Mesothelial cell of epicardium (in vitro differentiated cells): ENCODE measurements at places on chromosomes 6 and 20. TPM values are rescaled to one million over a fixed set of nuclear protein-coding genes. Genes with fewer than 3 reads are reported as not detected.

DNA sequence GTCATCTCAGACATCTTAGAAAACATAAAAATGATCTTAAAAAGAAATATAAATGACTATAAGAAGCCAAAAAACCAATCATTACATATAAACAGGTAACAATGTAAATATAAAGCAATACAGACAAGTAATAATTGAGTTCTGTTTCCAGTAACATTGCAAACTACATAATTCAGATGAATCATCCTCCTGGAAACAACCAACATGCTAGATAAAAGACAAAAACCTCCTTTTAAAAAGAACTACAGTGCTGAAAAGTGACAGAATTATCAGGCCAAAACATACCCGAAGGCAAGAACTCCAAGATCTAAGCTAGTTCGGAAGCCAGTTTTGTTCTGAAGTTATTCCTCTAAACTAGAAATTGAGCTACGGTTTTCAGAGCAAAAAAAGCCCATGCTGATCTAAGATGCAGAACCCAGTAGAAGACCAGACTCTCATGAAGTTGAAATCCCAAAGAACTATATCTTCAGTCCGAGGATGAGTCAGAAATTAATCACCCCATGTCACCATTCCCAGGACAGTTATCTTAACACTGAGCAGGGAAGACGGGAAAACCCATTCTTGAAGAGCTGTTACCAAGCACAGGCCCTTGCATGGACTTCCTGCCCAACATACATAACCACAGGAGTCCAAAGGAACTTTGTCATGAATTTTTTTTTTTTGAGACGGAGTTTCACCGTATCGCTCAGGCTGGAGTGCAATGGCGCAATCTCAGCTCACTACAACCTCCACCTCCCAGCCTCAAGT is 9.8 kb downstream of the PGM3 start:
- H3K4me3 ChIP-seq, result no peak overlapping the region
- DNase-seq, result no peak
- H3K27me3 ChIP-seq, result no peaks in the 10 kb centered on the region

LY6G6C gene
- total RNA-seq, result 0.89 to 1.4 TPM (median 1.3 TPM) in 3 replicates

GRCh38 chr6:122717350-122717749 is 62.2 kb upstream of the FABP7 start:
- H3K36me3 ChIP-seq, result peaks cover 11% of the 10 kb centered on the region
- H3K27me3 ChIP-seq, result no peaks in the 10 kb centered on the region
- H3K4me3 ChIP-seq, result no peak overlapping the region
- H3K4me1 ChIP-seq, result peaks cover 21% of the 10 kb centered on the region

GRCh38 chr6:92023410-92023966 is 1395.9 kb downstream of the EPHA7 start:
- H3K4me3 ChIP-seq, result no peak overlapping the region
- no peak for DNase-seq
- H3K4me1 ChIP-seq, result peaks cover 5% of the 10 kb centered on the region
- H3K27ac ChIP-seq, result no peak overlapping the region

TSBP1 gene
- not detected in 3 replicates for total RNA-seq

GRCh38 chr6:147653631-147654030 is 145.1 kb downstream of the SAMD5 start:
- no peak for DNase-seq
- H3K27ac ChIP-seq, result no peak overlapping the region
- peaks cover 11% of the 10 kb centered on the region for H3K4me1 ChIP-seq
- no peaks in the 10 kb centered on the region for H3K36me3 ChIP-seq
- no peak overlapping the region for H3K4me3 ChIP-seq
- H3K27me3 ChIP-seq, result peaks cover 4% of the 10 kb centered on the region

DNA sequence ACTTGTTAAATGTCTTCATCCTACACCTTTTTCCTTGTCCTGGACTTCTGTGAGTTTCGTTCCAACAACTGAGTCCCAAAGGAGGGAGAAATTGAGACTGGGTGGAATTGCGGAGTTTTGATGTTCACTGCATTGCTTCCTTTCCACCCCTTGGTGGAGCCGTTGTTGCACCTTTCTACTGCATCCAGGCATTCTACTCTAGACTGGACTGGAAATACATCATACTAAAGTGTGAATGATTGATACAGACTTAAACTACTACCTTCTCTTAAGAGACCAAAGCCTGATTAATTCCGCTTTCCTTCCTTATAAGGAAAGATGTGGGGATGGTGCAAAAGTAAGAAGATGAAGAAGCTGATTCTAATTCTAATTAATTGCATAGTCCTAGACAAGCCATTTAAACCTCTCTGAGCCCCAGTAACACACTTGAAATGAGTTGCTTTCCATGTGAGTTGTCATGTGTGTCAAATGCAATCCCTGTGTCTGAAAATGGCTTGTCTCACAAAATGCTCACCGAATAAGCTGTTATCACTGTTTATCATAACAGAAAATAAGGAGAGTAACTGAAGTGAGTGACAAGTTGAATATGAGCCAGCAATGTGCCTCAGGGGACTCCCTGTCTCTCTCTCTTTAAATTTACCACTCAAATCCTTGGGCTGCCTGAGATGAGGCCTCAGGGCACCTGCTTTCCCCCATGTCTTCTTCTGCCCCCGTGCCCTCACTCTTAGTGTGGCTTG is 338.3 kb upstream of the CHD6 start:
- H3K4me3 ChIP-seq, result no peak overlapping the region
- H3K27ac ChIP-seq, result no peak overlapping the region
- no peaks in the 10 kb centered on the region for H3K36me3 ChIP-seq
- DNase-seq, result no peak
- H3K4me1 ChIP-seq, result peaks cover 2% of the 10 kb centered on the region

SCUBE3 gene
- 51.9 to 54.8 TPM (median 53.2 TPM) in 3 replicates for total RNA-seq

- H3K4me3 ChIP-seq, result no peak overlapping the region
- H3K4me1 ChIP-seq, result peaks cover 17% of the 10 kb centered on the region
- no peaks in the 10 kb centered on the region for H3K27me3 ChIP-seq
- no peaks in the 10 kb centered on the region for H3K36me3 ChIP-seq
- DNase-seq, result no peak
- peak overlapping the region; percentile 71 for H3K27ac ChIP-seq
Observed at GRCh38 chr6:11434565-11435326, 102.8 kb upstream of the TMEM170B start.

- H3K36me3 ChIP-seq, result no peaks in the 10 kb centered on the region
- H3K4me1 ChIP-seq, result no peaks in the 10 kb centered on the region
Observed at GRCh38 chr6:18577491-18577890, 190.3 kb downstream of the RNF144B start.

DNA sequence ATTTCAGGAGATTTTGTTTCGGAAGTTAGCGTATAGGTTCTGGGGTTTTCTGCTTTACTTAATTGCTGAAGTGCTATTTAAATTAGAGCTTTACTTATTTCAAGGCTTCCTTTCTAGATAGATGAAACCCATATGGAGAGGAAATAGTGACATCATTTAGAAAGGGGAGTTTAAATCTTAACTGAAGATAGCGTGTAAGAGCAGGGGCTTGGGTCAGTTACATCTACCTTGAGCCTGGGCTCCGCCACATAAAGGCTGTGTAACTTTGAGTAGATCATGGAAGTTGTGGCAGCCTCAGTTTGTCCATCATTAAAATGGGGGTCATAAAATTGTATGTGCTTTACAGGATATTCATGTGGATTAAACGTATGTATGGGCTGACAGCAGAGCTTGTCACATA is 4.7 kb downstream of the CDS2 start:
- no peaks in the 10 kb centered on the region for H3K27me3 ChIP-seq
- peaks cover 26% of the 10 kb centered on the region for H3K4me1 ChIP-seq
- no peak for DNase-seq
- H3K4me3 ChIP-seq, result no peak overlapping the region
- no peaks in the 10 kb centered on the region for H3K36me3 ChIP-seq
- peak overlapping the region; percentile 53 for H3K27ac ChIP-seq

DNA sequence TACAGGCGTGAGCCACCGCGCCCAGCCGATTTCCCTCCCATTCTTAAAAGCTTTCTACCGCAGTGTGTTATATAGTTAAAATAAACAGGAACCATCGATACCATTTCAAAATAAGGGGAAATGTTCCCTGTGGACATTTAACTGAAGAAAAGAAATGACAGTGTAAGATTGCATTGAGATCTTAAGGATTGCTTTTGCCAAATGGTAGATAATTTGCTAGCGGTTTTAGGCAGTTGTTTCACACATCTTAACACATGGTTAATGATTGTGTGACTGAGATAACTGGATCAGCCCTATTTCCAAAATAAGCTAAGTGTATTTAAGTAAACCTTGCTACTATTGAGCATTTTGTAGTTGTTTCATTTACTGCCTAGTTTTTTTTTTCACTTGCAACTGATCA is 15.6 kb downstream of the STX16 start:
- H3K36me3 ChIP-seq, result peaks cover 21% of the 10 kb centered on the region
- no peak for DNase-seq
- H3K4me1 ChIP-seq, result peaks cover 2% of the 10 kb centered on the region

SLC22A3 gene
- 1.2 to 1.3 TPM (median 1.2 TPM) in 3 replicates for total RNA-seq

DNA sequence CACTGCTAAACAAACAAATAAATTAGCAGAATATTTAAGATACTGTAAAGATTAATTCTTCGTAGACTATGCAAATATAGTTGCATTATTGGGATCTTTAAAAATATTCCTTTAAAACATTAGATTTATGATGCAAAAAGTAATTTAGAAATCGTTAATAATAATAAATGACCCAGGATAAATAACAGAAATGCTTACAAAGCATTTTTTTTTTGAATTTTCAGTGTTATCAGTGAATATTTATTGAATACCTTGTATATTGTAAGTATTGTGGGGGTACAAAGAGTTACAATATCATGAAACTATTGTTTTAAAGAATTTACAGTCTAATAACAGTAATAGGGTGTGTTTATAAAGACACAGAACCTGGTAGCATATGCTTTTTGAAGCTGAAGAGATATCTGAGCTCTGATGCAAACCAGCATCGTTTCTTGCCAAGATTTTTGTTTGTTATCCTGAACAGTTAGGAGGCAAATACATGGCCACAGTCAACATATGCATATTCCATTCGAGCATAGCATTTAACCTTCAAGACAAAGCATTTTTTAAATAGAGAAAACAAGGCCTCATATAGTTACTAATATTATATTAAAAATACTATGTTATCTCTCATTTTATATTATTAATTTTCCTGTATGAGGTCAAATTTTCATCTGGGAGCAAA is 487.2 kb downstream of the PHF3 start:
- no peak overlapping the region for H3K4me3 ChIP-seq
- no peak for DNase-seq
- H3K36me3 ChIP-seq, result no peaks in the 10 kb centered on the region
- no peaks in the 10 kb centered on the region for H3K27me3 ChIP-seq
- H3K4me1 ChIP-seq, result peaks cover 22% of the 10 kb centered on the region
- peak overlapping the region; percentile 36 for H3K27ac ChIP-seq

RAET1L gene
- total RNA-seq, result not detected in 3 replicates

DNA sequence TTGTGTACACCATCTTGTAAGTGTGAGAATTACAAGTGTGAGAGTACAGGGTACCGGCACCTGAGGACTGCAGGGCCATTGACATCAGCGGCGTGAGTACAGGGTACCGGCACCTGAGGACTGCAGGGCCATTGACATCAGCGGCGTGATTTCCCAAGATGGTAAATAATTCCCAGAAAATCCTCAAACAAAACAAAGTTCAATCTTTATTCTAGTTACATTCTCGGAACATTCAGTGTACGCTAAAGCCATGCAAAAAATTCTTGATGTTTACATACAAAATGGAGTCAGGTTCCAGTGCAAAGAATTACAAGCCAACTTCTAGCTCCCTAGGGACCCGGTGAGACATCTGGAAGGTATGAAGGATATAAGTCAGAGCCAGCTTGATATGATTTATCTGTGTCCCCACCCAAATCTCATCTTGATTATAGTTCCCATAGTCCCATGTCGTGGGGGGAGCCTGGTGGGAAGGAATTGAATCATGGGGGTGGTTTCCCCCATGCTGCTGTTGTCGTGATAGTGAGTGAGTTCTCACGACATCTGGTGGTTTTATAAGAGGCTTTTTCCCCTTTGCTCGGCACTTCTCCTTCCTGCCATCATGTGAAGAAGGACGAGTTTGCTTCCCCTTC is 172.7 kb downstream of the TTLL2 start:
- peaks cover 32% of the 10 kb centered on the region for H3K4me1 ChIP-seq
- no peak overlapping the region for H3K27ac ChIP-seq
- H3K4me3 ChIP-seq, result no peak overlapping the region

DNA sequence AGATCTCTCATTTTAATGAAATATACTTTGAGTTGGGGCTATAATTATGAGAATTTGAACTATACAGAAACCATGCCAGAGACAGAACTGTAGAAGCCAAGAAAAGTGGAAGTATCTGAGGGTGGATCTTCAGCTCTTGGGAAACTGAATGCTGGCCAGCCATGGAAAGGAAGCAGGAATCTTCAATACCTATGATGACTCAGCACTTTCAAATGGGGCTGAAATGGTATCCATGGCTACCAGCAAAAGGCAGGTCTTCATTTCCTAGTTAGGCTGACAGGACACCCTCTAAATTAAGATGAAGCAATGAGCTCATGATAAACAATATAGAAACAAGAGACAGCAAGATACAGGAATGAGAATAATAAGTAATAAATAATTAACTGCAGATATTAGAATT is 171.3 kb downstream of the COL21A1 start:
- no peak overlapping the region for H3K4me3 ChIP-seq
- DNase-seq, result no peak
- no peak overlapping the region for H3K27ac ChIP-seq
- H3K4me1 ChIP-seq, result peaks cover 2% of the 10 kb centered on the region

DNA sequence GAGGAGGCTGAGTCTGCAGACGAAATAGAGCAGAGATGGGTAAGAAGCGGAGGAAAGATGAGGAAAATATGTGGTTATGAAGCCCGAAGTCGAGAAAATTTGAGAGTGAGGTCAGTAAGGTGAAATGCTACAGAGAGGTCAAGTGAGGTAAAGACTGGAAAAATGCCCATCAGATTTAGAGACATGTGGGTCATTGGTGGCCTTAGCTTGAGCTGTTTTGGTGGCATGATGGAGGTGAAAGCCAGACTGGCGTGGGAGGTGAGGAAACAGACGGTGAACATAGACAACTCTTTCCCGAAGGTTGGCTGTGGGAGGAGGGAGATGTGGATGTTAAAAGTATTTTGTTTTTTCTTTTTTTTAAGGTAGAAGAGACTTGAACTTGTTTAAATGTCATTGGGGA is 9.4 kb downstream of the ARFGEF2 start:
- H3K4me1 ChIP-seq, result no peaks in the 10 kb centered on the region
- H3K36me3 ChIP-seq, result peaks cover 7% of the 10 kb centered on the region
- no peak for DNase-seq
- H3K27ac ChIP-seq, result no peak overlapping the region
- no peak overlapping the region for H3K4me3 ChIP-seq

DNA sequence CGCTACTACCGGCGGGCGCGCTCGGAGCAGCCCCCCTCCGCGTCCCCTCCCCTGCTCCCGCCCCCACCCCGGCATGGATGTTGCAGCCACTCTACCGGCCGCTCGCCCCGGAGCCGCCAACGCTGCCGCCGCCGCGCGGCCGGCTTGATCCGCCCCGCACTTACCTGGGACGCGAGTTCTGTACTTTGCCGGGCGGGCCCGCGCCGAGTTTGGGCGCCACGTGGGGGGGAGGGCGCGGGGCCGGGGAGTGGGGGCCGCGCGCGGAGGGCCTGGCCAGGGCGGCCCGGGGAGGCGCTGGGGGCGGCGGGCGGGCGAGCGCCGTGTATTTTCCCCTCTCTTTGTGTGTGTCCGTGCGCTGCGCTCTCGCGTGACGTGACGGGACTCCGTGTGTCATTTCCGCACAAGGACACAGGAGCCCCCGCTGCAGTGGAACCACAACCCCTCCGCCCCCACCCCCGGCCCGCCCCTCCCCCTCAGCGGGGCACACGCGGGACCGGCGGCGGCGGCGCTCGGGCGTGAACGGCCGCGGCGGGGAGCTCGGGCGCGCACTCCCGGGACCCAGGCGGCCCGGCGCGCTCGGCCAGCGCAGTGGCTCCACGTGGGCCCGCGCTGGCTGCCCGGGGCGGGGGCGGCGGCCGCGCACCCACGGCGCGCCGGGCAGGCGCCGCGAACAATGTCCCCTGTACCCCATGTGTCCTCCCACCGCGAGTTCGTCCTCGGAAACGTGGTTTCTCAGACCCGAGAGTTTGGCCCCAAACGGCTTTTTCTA is at the start of gene BEND3:
TSS of gene BEND3 (minus strand) at position 590 of the 769 bp plus-strand sequence. CDS start 16,230 bp downstream, outside the sequence.
- H3K4me3 ChIP-seq, result peak within 1 kb of the TSS; percentile 80
- no peak for DNase-seq
- peaks cover 13% of the 10 kb centered on the region for H3K27me3 ChIP-seq
- H3K4me1 ChIP-seq, result peaks cover 18% of the 10 kb centered on the region
- peaks cover 2% of the 10 kb centered on the region for H3K36me3 ChIP-seq
- peak within 1 kb of the TSS; percentile 91 for H3K27ac ChIP-seq
